CD4-positive, alpha-beta T cell treated with Interleukin-21 for 1 hour (primary cell): ENCODE measurements at places on chromosomes 16 and 17.

- no peak for DNase-seq
These were observed 443.2 kb downstream of the XYLT1 start for GRCh38 chr16:17027488-17028129.

- no peak for DNase-seq
These were observed 3.9 kb upstream of the NLRC5 start for GRCh38 chr16:56985288-56985961.

- no peak for DNase-seq
These were observed 21.6 kb downstream of the VAC14 start for GRCh38 chr16:70779361-70779760.

GRCh38 chr17:560432-560873 lies 154.2 kb downstream of the VPS53 start:
- no peak for DNase-seq

- DNase-seq: no peak
These were observed 11.2 kb upstream of the ADAM11 start for GRCh38 chr17:44747566-44747965.

GRCh38 chr16:15799851-15800495 lies 56.9 kb downstream of the MYH11 start:
- no peak for DNase-seq

- no peak for DNase-seq
These were observed 129.3 kb upstream of the KCNJ16 start for GRCh38 chr17:69945698-69946185.

DNA sequence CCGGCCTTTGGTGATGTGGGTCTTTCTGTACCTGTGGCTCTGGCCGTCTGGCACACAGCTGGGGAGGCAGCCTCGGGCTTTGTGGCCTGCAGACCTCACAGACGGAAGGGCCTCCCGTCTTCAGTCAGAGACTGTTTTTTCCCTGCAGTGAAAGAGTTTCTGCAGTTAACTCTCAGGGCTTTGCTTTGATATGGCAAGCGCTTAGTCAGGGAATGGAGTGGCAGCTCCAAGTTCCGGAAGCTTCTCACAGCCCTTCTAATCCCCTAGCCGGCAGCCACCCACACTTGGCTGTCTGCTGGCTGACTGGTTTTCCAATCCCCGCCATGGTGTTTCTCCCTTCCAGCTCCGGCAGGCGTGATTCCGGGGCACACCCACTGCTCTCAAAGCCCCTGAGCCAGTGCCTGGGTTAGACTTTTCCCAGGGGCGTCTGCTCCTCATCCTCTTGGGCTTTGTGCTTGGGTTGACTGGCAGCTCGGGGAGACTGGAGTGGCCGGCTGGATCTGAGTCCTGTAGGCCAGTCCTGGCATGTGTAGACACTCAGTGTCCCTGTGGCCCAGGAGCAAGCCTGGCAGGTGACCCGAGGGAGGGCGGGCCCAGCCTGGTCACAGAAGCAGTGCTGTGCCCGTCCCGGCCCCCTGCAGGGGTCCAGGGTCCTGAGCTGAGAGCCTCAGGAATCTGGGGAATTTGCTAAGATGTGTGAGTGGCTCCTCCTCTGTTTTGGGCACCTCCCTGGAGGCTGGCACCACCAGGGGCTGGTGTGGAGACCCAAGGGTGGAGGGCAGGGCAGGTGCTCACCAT lies 29.9 kb downstream of the BAIAP2 start:
- DNase-seq: no peak

DNA sequence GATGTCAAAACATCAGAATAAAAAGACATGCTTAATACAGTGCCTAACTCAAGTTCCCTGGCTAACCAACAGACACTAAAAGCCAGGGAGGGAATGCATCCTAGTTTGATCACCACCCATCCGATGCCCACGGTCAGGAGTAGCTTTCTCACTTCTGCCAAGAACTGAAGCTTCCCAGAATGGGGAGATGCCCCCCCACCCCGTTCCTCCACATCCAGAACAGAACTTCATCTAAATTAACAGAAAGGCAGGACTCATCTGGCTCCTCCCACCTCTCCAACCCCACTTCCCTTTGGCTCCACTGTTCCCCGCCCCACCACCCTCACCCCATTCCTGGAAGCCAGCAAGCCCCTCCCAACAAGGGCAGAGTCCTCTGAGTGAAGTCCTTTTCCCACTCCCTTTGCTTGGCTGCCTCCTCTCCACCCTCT lies 33.7 kb downstream of the GDE1 start:
- no peak for DNase-seq

DNA sequence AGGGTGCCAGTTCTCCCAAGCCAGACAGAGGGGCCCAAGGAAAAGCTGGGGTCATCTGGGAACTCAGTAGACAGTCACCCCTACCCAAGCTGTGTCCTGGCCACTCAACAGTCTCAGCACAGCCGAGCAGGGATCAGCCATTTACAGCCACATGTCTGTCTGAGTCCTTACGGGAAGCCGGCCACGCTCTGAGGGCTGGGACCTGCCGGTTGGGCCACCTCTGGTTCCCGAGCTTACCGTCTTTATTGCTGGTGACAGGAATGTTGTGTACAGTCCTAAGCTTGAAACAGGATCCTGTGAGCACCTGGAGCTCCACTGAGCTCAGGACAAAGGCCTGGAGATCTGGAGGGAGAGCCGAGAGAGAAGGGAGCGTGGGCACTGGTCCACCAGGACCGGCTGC lies 59.8 kb downstream of the TIMM22 start:
- no peak for DNase-seq

DNA sequence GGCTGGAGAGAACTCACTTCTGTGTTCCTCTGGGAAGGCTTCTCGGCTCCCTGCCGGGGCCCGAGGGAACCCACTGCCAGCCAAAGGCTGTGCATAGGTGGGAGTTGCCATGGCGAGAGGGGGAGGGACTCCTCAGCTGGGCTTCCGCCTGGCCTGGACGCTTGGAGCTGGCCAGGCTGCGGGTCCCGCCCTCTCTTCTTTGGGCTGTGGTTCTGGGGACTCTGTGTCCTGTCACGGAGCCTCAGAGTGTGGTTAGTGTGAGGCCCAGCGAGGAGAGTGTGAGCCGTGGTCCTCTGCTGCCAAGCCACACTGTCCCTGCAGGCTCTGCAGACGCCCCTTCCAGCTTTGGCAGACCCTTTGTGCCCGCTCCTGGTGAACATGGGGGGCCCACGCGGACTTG lies 123.1 kb downstream of the OR1D5 start:
- DNase-seq: no peak
